Breast epithelium (tissue), 4 donors: ENCODE measurements at places on chromosomes 6 and 20. TPM values are rescaled to one million over a fixed set of nuclear protein-coding genes. Genes with fewer than 3 reads are reported as not detected.

DNA sequence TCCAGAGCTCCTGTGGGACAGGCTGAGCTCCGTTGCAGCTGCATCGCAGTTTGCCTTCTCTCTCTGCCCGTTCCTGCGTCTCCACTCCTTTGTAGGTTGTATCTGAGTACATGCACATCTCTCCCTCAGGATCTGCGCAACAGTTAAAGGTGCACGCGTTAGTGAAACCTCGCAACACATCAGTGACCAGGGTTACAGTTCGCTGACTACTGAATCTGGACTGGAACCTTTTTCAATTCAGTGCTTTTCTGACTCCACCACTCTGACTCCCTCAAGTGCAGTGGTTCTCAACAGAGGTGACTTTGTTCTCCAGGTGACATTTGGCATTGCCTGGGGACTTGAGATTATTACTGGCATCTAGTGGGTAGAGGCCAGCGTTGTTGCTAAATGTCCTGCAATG lies 44.0 kb downstream of the UST start:
- no peak for DNase-seq

The CALHM4 gene
- total RNA-seq, result not detected

DNA sequence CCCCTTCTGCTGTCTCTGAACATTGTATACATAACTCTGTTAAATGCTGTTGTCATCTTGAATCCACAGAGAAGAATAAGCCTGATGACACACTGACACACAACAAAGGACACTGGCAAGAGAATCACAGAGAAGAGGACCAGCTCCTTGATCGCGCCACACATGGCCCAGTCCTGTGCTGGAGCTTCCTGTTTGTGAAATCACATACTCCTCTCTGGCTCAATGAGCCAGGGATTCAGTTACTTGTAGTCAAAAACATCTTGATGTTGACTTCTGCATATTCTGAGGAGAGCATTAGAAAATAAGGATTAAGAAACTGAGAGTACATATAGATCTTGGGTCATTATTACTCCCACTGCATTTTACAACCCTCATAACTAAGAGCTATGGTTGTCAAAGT lies 100.1 kb downstream of the EPB41L2 start:
- DNase-seq, result no peak

DNA sequence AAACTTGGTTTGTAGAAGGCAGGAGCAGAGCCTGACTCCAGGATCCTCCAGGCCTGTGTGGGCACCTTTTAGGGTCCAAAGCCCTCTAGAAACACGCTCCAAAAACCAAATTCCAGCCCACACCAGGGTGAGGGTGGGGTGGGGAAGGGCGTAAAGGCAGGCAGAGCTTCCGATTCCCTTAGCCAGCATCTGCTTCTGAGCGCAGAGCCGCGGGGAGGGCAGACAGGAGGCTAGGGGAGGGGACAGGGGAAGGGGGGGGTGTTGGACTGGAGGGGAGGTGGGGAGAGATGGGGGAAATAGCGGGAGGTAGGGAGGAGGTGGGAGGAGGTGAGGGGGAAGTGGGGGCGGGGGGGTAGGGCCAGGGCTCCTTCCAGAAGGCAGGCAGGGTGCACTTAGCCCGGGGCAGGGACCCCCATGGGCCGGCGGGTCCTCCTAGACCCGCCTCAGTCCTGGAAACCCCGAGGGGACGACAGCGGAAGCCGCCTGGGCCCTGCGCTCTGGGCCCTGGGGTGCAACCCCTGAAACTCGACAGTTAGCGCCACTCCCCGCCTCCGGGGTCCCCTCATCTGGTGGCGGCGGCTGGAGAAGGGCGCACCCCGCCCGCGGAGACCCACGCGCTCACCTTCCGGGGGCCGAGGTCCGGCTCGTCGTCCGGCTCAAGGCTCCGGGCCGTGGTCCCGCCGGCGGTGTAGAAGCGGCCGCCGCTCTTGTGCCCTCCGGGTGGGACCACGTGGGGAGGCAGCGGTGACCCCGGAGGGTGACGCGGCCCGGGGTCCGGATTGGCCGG lies 22.0 kb upstream of the FRMD1 start:
- no peak for DNase-seq

GRCh38 chr6:155261111-155261900 lies 2.5 kb upstream of the CLDN20 start:
- no peak for DNase-seq

DNA sequence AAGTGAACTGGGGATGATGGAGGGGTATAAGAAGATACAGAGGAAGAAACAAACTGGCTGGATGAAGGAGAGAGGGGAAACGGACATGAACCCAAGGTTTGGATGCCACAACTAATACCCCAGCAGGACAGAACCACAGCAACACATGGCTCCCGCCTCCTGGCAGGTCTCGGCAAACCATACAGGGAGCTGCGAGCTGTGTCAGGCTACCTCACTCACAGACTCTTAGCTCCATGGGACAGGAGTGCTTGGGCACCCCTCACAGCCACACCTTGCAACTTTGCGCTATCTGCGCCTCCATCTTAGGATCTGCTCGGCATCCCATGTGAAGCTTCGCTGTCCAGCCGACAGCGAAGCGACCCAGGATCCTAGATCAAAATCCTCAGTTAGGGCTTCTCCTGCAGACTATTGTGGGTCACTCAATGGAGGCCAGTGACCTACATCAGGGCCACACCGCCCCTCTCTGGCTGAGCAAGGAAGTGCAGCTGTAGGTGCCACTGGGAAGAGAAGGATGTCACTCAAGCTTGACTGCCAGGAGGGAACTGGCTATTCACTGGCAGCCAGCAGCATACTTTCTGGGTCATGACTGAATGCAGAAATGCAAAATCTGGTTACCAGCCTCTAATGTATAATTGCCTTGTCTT lies 174.4 kb upstream of the RIN2 start:
- DNase-seq, result peak; percentile 81

- no peak for DNase-seq
These were observed 84.7 kb upstream of the GCM1 start for GRCh38 chr6:53233309-53233708.

The PRR18 gene
- total RNA-seq, result not detected

DNA sequence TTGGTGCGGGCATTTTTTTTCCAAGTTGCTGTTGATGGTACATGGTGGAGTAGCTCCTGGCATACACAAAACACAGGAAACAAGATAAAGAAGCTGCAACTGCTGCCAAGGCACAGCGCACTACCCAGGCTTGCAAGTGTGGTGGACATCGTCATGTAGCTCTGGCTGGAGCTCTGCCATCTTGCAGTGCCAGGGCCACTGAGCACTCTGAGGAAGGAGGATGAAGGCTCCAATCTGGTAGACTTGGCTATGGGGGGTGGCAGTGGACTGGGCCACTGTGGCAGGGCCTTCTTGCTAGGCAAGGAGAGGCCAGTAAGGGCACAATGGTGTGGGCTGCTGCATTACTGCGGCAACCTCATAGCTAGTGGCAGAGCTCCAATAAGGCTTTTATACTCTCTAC lies 263.5 kb downstream of the CENPW start:
- no peak for DNase-seq

DNA sequence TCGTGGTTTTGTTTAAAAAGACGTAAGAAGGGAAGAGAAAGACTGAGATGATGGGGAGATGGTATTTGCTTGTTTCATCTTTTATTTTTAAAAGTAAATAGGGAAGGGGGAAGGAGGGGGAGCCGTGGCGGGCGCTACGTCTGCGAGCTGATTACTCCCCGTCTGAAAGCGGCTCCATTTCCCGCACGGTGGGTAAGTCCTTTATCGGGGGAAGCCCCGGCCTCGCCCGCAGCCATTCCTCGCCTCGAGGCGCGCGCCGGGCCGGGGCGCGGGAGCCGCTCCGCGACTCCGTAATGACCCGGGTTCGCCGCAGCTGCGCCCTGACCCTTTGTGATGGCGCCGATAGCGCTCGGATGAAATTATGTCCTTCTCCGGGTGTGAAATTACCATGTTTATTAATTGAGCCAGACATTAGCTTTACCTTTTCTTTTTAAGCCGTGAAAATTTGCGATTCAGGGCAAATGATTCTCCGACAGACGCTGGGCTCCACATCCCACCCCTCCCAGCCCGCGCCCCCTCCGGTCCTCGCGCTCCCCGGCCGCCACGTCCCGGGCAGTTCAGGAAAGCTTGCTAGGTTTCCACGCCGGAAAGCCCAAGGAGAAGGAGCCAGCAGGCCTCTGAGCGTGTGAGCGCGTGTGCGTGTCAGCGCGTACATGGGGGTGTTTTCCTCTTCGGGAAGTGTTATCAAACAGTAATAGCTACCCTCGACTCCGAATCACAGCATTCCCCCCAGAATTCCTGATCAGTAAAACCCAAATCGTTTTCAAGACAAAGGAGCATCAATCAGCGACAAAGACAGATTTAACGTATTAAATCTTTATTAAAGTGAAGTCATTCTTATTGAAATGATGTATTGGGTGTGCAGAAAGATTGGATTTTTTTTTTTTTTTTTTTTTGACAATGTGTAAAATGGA lies 30.0 kb downstream of the TFAP2A start:
- DNase-seq, result no peak

The COL20A1 gene
- total RNA-seq, result not detected

DNA sequence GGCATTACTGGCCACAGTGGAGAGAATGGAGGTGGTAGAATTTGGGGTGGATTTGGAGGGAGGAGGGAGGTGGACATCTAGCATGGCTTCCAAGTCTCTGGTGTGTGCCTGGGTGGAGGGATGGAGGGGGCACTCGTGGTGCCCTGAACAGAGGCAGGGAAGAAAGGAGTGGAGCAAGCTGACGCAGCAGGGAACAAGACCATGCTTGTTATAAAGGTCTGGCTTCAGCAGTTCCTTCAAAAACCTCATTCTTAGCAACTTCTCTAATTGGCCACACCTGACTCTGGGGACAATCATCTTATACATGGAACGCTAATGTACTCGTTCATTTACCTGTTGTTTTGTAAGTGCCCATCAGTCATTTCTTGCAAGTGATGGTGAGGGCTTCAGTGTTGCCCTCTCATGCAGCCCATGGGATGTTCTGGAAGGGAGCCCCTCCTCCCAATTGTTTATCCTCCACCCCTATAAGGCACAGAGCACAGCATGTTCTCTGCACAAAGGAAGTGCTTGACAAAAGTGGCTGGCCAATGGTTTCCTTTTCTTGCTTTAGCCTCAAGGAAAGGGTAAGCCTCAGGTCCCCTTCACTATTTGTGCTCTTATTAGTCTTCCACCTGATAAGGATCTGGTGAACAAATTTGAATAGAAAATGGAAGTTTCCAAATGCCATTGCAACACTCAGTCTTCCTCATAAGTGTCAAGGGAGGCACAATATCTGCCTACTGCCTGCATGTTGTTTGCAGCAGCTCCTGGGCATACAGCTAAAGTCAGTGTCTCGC lies 39.3 kb downstream of the GFOD1 start:
- DNase-seq, result no peak

- no peak for DNase-seq
These were observed 2.8 kb upstream of the RBPJL start for GRCh38 chr20:45303586-45304463.

DNA sequence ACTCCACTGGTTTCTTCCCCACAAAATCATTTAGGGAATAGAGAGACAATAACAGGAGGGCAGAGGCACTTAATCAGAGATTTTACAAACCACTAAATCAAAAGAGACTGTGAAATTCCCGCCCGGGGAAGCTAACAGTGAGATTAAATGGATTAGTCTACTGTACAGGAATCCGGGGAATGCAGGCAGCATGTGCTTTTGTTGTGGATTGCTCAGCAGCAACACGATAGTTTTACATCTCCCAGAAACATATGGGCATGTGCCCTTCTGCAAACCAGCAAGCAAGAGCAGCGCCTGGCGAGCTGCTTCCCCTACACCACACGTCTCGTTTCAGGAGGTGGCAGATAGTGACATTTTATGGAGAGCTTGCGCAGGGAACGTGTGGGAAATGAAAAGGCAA lies 382.3 kb downstream of the CD83 start:
- no peak for DNase-seq

DNA sequence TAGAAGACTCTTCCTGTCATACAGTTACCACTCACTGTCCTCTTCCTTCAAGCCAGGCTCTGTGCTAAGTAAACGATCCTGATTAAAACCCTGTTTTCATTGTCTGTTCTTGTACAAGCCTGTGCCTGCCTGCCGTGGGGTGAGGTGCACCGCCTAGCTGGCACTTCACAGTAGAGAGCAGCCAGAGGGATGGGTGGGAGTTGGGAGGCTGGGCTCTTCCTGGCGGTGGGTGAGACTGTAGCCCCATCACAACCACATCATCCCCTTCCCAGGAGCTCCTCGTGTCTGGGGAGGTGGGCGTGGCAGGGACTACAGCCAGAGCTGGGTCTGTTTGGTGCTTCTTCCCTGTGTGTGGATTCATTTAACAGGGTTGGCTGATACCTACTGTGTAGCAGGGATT lies 382.0 kb downstream of the TAF4 start:
- no peak for DNase-seq

DNA sequence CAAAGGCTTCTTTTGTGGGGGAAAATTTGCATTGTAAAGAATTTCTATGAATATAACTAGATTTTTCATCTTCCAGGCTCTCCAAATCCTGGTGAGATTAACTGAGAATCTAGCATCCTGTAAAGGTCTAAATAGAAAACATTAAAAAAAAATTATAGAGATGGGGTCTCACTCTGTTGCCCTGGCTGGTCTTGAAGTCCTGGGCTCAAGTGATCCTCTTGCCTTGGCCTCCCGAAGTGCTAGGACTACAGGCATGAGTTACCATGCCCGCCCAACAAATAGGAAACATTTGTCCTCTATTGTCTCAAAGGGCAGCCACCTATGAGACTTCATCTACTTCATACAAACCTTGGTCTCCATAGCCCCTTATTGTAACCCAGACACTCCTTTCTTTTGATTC lies 25.2 kb upstream of the NCOA3 start:
- no peak for DNase-seq

- no peak for DNase-seq
These were observed 57.3 kb upstream of the SMIM29 start for GRCh38 chr6:34305982-34306708.

The CLVS2 gene
- total RNA-seq, result not detected

- DNase-seq, result no peak
These were observed 123.1 kb upstream of the STXBP5 start for GRCh38 chr6:147081076-147081609.

The SAMD3 gene
- total RNA-seq, result 0.33 TPM

GRCh38 chr20:21302664-21303060 lies 469 bp upstream of the XRN2 start:
- no peak for DNase-seq

- DNase-seq, result no peak
These were observed 43.1 kb upstream of the KIF16B start for GRCh38 chr20:16616317-16616716.

- DNase-seq, result no peak
These were observed 59.0 kb downstream of the MDGA1 start for GRCh38 chr6:37638414-37639341.

DNA sequence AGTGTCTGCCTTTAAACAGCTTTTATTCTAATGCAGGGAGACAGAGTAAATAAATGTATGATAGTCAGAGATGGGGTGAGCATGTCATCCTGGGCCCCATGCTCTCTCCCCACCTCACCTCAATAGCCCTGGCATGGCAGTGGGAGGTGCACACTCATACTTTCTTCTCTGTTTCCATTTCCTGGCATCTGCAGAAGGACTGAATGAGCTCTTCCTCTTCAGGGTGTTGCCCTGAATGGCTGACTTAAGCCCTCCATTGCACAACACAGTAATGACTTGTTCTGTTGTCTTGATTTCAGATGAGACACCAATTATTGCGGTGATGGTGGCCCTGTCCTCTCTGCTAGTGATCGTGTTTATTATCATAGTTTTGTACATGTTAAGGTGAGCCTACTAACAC lies 57.0 kb upstream of the GNRH2 start:
- DNase-seq, result no peak

The TRIM10 gene
- total RNA-seq, result not detected

The RFX6 gene
- under 0.01 TPM for total RNA-seq

GRCh38 chr6:167122041-167122826 lies 662 bp upstream of the CCR6 start:
- no peak for DNase-seq
